ENCODE measurements at places on chromosomes 11 and 22. TPM values are rescaled to one million over a fixed set of nuclear protein-coding genes. Genes with fewer than 3 reads are reported as not detected.

DNA sequence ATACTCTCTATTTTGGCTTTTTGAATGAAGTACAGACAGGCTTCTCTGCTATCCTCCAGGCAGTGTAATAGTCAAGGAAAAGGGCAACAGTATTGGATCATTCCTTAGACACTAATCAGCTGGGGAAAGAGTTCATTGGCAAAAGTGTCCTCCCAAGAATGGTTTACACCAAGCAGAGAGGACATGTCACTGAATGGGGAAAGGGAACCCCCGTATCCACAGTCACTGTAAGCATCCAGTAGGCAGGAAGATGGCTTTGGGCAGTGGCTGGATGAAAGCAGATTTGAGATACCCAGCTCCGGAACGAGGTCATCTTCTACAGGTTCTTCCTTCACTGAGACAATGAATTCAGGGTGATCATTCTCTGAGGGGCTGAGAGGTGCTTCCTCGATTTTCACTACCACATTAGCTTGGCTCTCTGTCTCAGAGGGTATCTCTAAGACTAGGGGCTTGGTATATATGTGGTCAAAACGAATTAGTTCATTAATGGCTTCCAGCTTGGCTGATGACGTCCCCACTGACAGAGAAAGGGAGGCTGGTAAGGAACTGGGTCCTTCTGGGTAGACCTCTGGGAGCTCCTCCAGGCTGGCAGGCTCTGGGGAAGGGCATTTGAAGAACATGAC lies 5.2 kb downstream of the XBP1 start:
- DNase-seq, result no peak

- DNase-seq, result no peak
Measured at GRCh38 chr11:16775614-16776283, 37.3 kb downstream of the C11orf58 start.

DNA sequence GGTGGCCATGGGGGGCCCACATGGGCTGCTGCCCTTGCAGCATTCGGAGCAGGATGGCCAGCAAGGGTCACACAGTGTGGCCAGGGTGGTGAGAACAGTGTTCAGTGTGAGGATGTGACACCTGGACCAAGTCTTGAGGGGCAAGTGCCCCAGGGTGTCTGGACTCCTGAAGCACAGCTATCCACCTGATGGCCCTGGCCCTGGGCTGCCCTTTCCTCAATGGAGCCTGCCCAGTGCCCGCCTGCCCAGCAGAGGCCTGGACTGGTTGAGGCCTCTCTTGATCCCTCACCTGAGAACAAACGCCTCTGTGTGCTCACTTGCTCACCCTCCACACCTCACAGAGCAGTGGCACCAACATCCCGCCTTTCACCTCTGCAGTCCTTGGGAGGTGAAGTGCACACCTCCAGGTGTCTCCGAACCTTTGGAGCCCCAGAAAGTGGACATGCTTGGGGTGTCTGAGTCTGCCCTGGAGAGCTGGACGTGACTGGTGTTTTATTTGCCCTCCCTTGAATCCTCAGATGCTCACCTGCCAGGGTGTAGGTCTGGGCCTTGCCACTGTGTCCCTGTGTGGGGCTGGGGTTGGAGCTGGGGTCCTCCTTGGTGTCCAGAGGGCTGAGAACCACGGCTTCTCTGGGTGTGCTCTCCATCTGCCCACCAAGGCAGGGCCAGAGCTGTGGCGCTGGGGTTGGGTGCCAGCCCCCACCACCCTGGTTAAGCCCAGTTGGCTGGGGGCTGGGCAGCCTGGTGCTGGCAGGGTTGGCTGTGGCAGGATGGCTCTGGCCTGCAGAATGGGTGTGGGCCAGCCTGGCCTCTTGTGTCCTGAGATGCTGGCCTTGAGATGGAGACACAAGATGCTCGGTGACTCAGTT lies 3.8 kb upstream of the MUC2 start:
- DNase-seq, result no peak

The DUSP8 gene
- total RNA-seq, result 2.2 TPM
